SK-N-MC (cell line): ENCODE measurements at places on chromosomes 4 and X.
A peak's percentile ranks its signal among the peaks of the same experiment; 100 is the strongest.

GRCh38 chrX:7088968-7089615, 58.4 kb upstream of the STS start:
- DNase-seq, result no peak

DNA sequence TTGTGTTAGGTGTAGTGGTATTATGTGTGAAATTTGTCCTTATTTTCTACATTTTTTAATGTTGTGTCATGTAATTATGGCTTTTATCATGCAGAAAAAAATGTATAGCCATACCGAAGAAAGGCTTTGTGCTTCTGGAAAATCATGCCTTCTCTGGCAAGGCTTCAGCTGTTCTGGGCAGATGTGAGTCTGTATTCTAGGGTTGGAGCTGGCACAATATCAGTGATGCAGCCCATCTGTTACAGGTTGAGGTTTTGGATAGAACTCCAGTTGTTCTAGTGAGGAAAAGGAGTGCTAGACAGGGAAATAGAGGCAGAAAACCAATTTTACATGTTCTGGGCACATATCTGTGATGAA, 44.8 kb upstream of the PRSS12 start:
- no peak for DNase-seq

DNA sequence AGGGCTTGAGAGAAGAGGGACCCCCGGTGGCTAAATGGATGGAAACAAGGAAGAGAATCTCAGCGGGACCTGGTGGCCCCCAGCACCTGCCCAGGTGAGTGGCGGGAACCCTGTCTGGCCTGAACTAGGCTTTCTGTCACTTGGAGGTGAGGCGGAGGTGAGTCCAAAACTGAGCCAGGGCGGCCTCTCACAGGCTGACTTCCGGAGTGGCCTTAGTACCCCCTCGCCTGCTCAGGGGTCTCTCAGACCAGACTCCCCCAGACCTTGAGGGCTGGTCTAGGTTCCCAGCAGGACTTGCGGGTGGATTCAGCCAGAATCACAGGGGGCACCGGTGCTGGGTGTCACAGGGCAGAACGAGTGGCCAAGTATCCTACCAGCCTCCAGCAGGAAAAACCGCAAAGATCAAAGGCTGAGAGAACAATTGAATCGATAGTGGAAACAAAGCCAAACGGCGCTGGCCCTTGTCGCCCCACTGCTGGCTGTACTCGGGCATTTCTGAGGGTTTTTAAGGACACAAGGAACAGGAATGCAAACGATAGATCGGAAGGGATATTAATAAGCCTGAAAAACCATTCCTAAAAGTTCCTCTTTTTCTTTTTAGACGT, 67.8 kb downstream of the WFS1 start:
- DNase-seq, result no peak

GRCh38 chr4:25209702-25210101, 24.1 kb upstream of the PI4K2B start:
- no peak for DNase-seq

- DNase-seq, result no peak
Observed at GRCh38 chr4:5632571-5632970, 75.8 kb downstream of the EVC2 start.

- peak; percentile 42 for DNase-seq
Observed at GRCh38 chr4:93184053-93184452, 644.5 kb upstream of the ATOH1 start.

GRCh38 chr4:25007598-25007997, 23.1 kb downstream of the LGI2 start:
- no peak for DNase-seq

GRCh38 chrX:39203427-39203826, 402.2 kb downstream of the MID1IP1 start:
- DNase-seq, result no peak

GRCh38 chr4:59002148-59002547, 1892.0 kb upstream of the IGFBP7 start:
- no peak for DNase-seq

- no peak for DNase-seq
Observed at GRCh38 chr4:2451036-2451520, 17.8 kb upstream of the RNF4 start.

DNA sequence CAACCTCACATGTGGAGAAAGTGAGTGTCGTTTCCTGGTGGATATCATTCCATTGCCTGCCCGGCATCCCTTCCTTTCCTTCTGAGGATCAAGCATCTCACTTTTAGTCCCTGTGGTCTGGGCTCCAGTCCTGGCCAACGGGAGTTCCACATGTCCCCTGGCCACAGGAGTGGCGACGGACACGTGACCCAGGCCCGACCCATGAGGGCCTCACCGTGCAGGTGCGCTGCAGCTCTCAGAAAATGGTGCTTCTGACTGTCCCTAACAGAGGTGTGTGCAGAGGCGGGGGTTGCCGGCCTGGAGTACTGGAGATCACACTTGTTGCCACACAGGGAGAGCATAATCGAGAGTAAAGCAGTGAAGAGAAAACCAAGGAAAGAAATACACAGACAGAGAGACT, 476.9 kb upstream of the FRG1 start:
- no peak for DNase-seq

GRCh38 chr4:26873391-26874026, 12.9 kb downstream of the STIM2 start:
- no peak for DNase-seq

DNA sequence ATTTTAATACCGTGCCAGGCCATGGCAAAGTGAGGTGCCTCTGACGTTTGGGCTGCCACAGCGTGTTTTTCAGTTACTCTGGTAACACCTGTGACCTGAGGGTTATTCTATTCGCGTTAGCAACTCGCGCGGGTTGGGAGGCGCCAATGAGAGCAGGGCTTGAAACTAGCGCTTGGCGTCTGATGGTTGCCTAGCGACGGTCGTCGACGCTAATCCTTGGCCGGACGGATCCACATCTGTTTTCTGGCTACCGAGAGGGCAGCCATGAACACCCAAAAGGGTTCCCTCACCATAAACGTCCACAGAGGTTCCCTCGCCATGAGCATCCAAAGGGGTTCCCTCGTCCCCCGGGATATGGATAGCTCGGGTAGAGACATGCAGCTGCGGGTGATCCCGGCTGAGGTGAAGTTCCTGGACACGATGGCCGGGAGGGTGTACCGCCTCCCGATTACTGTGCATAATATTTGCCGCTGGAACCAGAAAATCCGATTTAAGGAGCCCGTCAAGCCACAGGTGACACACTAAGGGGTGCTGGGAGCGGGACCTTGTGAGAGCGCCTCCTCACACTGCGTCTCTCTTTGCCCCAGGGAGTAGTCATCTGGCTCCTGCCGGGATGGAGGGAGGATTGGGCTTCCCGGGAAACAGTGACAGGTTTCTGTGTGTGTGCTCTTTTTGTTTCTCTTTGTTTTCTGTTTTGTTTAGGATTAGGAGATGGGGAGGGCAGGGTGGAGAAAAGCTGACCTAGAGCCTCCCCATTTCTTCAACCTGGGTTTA, at the start of gene CFAP47:
CFAP47 (plus strand) TSS at position 199 of the 774 bp plus-strand sequence; CDS start at position 265, 66 bp downstream.
- DNase-seq, result no peak

- no peak for DNase-seq
Observed at GRCh38 chr4:76947369-76947768, 2.2 kb upstream of the SEPTIN11 start.

DNA sequence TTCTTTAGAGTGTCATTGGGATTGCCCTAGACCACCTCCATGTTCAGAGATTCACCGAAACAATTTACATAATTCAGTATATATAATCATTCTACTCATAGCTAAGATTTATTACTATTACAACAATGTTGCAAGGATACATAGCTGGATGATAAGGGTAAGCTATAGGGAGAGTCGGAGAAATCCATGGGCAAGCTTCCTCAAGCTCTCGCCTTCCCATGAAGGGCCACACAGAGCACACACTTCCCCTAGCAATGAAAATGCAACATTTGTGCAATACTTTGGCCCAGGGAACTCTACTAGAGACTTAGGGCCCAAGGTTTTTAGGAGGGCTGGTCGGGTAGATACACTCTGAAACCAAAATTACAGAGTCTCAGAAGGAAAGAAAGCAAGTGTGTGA, 49.7 kb upstream of the ABCG2 start:
- DNase-seq, result no peak

- DNase-seq, result no peak
Observed at GRCh38 chr4:109928327-109929045, 15.8 kb downstream of the EGF start.

DNA sequence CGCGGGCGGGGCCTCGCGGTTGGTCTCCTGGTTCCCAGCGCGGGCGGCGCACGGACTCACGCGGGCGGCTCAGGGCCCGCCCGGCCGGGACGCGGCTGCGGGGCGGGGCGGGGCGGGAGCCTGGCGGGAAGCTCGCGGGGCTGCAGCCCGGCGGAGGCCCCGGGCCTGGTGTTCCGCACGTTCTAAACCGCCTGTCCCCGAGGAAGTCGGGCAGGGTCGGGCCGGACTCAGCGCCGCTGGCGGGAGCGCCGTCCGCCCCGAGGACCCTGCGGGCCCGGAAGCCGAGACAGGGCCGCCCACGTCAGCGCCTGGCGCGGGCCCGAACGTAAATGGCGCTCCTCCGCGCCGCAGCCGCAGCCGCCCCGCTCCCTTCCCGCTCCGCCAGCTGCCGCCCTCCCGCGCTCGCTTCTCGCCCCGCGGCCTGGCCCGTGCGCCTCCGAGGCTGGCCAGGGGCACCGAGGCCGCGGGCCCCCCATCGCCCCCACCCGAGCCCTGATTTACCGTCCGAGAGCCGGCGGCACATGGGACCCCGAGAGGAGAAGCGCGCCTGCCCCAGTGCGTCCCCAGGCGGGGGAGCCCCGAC, 309 bp upstream of the CTBP1 start:
- no peak for DNase-seq

DNA sequence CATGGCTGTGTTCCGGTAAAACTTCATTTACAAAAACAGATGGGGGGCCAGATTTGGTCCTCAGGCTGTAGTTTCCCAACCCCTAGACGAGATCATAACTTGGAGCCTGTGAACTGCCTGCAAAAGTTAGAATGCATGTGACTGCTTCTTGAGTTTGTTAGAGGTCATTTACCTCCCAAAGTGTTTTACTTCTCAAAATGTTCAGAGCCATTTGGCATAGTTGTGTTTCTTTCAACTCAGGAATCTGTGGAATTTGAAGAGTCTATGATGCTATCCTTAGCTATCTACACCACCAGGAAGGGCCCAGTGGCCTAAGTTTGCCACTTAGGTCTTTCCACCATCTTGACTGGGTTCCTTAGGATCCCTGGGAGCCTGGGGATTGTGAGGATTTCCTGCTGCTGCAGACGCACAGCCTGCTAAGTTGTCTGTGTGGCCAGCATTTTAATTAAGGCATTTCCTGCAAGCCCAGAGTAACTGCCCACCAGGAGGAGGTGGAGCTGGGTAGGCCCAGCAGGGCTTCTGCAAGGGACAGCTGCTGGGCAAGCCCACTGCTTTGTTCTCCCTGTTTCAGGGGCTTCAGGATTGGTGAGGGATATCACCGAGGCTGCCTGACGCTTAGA, 53.1 kb downstream of the CCNI start:
- no peak for DNase-seq

DNA sequence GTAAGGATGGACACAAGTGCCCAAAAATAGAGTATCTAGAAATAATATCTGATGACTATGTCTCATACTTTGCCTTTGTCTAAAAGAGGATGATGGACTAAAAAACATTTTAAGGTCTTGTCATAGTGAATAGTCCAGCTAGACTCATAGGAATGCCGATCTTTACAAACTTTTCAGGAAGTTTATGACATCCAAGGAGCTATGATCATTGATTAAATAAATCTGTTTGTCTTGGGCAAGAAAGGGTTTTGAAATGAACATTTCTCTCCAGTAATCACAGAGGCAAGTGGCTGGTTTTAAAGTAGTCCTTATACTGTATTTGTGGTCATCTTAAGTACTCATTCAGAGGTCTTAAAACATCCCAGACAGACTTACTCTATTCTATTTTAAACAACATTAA, 109.8 kb downstream of the MAPK10 start:
- no peak for DNase-seq

DNA sequence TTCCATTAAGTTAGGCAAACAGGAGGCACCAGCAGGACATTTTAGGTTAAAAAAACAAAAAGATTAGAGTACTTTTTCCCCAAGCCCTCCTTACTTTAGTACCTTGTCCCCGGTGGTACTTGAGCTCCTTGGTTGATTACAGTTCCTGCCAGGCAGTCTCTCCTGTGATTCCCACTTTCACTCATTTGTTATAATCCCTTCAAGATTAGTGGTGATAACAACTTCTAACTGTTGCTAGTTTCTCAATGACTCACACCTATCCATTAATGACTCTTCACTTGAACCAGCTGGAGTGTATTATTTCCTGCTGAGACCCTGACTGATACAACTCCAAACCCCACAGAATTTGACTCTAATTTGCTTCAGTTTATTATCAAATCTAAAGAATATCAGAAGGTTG, 765.0 kb upstream of the DIAPH2 start:
- DNase-seq, result no peak

DNA sequence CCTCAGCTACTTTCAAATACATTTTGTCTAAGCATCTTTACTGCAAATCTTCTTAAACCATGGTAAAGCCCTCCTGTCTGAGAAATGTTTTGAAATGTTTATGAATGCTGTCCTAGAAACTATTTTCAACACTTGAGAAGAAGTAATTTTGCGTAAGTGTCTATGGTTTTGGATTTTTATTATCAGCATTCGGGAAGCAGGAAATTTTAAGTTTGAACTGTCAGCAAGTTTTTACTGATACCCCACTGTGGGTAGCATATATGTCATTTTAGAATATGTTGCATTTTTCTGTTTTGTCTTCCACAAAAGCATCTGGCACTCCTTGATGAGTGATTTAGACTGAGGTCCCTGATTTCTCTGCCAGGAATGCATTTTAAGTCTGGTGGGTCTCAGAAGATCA, 302.4 kb upstream of the GIMD1 start:
- no peak for DNase-seq

DNA sequence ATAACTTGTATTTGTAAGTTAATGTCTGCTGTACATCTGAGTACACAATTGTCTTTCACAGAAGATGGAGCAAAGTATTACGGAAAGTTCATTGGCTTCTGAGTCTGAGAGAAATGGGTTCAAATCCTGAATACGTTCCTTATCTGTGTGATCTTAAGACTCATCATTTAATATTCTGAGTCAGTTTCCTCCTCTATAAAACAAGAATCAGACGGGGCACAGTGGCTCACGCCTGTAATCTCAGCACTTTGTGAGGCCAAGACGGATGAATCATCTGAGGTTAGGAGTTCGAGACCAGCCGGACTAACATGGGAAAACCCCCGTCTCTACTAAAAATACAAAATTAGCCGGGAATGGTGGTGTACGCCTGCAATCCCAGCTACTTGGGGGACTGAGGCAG, 57.8 kb downstream of the APBB2 start:
- DNase-seq, result no peak

- no peak for DNase-seq
Observed at GRCh38 chr4:79281566-79282359, 44.1 kb downstream of the NAA11 start.

DNA sequence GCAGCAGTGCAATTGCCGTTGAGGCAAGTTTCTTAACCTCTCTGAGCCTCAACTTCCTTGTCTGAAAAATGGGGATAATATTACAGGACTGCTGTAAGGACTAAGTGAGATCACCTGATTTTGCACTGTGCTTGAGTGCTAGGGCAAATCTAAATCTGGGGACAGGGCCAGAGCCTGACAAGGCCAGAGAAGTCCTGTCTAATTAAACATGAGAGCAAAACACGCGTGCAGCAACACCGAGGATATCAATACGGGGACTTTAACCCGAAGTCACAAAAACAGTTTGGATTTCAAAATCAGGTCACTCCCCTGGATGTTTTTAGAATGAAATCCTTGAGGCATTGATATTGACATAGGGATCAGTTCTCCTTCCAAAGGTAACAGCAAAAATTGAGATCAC, 5.7 kb upstream of the GJB1 start:
- no peak for DNase-seq

- DNase-seq, result no peak
Observed at GRCh38 chr4:86603311-86603885, 9.3 kb downstream of the PTPN13 start.
